ENCODE measurements at places on chromosomes 1 and 21.

- DNase-seq: no peak
These were observed 10.7 kb downstream of the C1orf146 start for GRCh38 chr1:92228401-92228800.

- no peak for DNase-seq
These were observed 25.1 kb upstream of the B3GALT2 start for GRCh38 chr1:193211539-193211938.

DNA sequence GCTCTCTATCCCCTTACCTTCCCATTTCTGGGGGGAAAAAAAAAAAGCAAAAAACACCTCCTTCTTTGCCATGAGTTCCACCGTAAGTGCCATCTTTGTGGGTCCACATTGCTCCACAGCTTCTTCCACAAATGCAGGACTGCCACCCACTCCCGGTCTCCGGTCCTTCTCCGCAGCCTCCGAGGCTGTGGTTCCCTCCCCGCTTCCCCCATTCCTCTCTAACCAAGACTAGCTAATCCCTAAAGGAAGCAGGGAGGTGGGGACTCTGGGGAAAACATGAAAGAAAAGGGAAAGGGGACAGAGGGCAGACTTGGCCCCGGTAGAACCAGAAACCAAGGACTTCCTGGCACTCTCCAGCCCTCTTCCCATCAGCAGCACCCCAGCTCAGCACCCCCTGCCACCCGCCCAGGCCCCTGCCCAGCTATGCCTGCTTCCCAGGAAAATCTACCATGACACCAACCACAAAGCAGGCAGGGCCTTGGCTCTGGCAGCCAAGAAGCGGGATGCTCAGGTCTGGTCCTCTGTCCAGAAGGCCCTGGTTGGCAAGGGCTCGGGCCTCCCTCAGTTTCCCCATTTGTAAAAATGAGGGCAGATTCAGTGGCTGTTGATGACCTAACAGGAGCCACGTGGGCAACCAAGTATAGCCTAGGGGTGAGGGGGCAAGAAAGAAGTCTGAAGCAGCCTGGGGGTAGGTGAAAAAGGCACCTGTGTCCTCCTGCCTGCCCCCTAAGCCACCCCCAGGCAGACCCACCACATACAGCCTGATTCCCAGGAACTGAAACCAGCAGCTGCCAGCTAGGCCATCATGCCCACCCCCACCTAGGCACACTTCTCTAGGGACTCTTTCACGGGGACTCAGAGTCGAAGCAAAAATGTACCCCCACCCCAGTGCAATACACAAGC is 2.5 kb downstream of the EPHA2 start:
- DNase-seq: no peak

- no peak for DNase-seq
These were observed 316.8 kb downstream of the PTBP2 start for GRCh38 chr1:97038410-97038809.

- DNase-seq: no peak
These were observed 107.2 kb upstream of the EDEM3 start for GRCh38 chr1:184861755-184862336.

- DNase-seq: no peak
These were observed 45.8 kb upstream of the DNASE2B start for GRCh38 chr1:84352298-84353106.

DNA sequence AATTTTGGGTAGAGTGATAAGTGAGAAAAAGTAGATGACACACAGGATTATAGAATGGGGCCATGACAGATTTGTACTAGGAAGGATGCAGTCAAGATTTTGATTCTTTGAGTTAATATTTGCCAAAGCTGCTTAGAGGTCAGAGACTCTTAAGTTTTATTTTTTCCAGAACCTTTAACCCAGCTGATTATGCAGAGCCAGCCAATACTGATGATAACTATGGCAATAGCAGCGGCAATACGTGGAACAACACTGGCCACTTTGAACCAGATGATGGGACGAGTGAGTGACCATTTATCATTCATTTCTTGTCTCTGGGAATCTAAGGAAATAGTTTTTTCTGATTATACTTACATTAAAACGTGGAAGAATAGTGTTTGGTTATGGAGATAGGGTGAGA is 16.1 kb downstream of the UBAP2L start:
- no peak for DNase-seq

- DNase-seq: no peak
These were observed 44.8 kb upstream of the ABCG1 start for GRCh38 chr21:42174173-42174572.

DNA sequence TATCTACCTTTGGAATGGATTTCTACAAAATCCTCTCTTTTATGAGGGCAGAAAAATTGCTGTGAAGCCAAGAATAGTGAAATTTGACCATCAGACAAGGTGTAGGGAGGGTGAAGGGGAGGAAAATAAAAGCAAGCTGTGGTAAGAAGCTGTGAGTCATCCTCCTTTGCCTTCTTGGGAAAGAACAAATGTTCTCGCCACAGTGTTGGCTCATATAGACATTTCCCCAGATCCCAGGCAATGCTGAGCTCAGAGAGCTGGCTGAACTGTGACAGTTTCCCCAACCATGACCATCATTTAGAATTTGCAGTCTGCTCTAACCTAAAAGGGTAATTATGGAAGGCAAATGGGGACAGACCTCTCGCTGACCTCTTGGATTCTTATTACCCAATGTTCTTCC is 235.4 kb downstream of the PBX1 start:
- DNase-seq: no peak

GRCh38 chr1:43573066-43573800 is 42.5 kb downstream of the PTPRF start:
- DNase-seq: peak; percentile 56

- DNase-seq: no peak
These were observed 179.4 kb downstream of the LYPLAL1 start for GRCh38 chr1:219352961-219353651.

GRCh38 chr1:184419350-184420161 is 32.7 kb downstream of the C1orf21 start:
- DNase-seq: no peak

GRCh38 chr21:31308584-31308983 is 35.5 kb downstream of the TIAM1 start:
- no peak for DNase-seq

DNA sequence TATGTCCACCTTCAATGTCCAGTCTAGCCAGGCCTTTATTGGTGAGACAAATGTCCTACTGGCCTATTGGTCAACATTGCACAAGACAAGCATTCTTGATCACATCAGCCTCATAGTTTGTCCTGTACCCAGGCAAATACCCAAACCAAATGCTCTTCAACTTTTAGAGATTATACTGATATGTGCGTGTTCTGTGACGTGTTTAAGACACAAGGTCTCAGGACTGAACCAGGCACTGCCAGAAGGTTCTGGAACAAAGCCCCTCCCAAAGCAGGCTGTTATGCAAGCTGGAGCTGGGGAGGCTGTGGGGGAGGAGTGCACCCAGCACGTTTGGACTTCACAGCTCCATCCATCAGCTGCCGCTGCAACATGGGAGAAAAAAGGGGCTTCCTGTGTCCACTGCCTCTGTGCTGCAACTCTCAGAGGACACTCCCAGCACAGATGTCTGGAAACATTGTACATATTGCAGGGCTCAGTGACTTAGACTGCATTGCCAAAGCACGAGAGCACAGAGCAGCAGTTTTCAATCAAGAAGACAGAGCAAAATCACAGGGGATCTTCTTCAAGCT is 45.9 kb downstream of the NID1 start:
- no peak for DNase-seq

DNA sequence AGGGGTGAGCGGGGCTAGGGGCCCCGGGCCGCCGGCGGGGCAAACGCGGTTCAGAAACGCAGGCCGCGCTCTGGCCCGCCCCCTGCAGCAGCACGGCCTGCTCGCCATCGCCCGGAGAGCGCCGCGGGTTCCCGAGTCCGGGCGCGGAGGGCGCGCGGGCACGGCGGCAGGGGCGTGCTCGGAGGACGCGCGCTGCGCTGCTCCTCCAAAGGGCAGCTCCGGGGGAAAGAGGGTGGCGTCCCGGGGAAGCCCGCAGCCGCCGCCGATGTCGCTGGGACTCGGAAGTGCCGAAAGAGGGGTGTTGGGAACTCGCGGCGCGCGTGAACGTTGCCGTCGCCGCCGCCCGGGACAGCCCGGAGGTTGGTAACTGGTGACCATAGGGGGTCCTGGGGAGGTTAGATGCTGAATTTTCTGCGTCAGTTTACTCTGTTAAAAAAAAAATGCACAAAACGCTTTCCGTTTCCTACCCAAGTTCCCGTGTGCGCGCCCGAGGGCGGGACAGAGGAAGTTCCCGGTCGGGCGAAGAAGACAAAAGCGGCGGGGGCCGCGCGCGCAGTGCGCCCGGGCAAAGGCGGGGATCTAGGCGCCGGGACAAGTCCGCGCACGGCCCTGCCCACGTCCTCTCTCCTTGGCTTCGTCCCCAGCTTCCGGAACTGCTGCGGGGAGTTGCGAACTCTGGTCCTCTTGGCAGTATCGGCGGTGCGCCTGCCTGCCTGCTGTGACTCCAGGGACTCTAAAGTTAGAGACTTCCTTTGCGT is at the start of gene HHAT:
TSS of gene HHAT (plus strand) at position 157 of the 758 bp plus-strand sequence. CDS start 20,074 bp downstream, outside the sequence.
- DNase-seq: peak; percentile 57

GRCh38 chr1:103949779-103950178 is 200.1 kb downstream of the AMY1C start:
- no peak for DNase-seq

DNA sequence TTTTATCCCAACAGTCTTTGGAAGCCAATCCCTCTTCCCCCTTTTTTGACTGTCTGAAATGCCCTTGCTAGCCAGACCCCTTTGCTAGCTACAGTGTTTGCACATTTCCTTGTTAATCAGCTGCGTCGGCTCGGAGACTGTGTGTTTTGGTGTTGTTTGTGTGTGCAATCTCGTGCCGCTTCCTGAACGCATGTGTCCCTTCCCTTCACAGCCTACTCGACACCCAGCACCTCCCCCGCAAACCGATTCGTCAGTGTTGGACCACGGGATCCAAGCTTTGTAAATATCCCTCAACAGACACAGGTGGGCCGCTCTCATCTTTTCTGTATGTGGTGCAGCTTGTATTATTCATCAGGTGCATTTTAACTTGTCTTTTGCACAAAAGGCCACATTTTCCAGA is 298.7 kb downstream of the TM2D1 start:
- DNase-seq: no peak

DNA sequence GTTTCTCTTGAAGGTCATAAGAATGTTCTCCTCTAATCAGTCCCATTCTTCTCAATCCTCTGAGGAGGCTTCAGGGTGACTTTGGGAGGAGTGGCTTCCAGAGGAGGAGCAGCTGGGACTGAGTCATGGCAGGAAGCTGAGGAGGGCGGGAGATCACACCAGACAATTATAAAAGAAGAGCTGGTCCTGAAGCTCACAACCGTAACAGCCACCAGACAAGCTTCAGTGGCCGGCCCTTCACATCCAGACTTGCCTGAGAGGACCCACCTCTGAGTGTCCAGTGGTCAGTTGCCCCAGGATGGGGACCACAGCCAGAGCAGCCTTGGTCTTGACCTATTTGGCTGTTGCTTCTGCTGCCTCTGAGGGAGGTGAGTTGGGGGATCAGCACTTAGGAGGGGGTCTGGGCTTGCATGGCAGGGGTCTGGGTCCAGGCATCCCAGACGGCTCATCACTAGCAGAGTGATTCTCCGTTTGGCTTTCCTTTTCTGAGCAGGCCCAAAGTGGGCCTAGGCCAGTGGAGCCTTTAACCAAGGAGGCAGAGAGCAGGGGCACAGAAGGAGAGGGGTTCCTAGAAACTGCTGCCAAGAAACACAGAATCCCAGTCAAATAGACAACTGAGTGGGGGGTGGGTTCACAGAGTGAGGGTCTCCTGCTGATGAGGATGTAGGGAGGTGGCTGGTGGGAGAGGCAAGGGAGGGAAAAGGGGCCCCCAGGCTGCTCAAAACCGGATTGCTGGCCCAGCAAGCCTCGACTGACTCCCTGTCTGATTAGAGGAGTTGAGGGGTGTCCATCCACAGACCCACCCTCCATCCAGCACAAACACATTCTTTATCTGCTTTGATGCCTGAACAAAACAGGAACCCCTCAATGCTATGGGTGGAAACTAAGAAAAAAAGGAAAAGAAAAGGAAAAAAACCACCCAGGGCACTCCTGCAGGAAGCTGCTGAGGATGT is at the start of gene ECM1:
TSS of gene ECM1 (plus strand) at position 198 of the 953 bp plus-strand sequence. CDS start at position 299, 101 bp downstream.
- no peak for DNase-seq

GRCh38 chr1:230386637-230387262 is 39.4 kb downstream of the PGBD5 start:
- no peak for DNase-seq

- no peak for DNase-seq
These were observed 2.8 kb upstream of the SPSB1 start for GRCh38 chr1:9289711-9290485.

DNA sequence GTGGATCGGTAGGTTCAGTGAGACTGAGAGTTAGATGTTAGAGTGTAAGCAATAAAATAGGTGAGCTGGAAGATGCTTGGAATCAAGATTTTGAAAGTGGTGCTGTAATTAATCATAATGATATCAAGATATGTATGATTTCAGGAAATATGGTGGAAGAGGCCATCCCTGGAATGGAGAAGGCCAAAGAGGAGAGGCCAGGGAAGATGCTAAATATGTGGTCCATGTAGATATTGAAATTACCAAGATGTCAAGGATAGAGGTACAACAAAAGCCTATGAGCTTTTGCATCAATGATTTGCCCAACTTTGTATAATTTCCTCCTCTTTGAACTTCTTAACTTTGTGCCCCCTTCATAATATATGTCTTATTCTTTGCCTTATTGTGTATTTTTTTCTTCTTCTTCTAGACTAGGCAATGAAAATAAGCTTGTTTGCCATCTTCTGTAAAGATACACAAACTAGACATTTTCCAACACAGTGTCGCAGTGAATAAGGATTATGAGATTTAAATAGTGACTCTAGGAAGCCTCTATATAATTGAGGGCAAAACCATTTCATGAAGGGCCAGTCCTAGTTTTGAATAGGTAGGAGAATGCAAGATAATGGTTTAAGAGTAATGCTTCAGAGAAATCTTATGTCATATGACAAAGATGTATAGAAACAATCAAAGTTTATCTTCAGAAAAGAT is 8.9 kb downstream of the PTGS2 start:
- DNase-seq: no peak

DNA sequence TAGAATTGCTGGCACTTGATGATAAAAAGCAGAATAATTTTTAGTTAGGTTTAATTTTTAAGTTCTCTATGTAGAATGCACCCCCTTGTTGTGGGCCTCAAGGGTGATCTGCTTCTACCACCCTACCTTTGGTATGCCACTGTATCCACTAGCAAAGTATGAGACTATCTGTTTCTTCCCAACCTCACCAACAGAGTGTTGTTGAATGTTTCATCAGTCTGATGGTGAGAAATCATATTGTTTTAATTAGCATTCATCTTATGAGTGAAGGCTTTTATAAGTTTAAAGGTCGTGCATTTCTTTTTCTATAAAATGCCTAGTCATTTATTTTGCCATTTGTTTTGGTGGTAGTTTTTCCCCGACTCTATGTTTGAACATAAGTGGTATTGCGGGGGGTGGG is 141.0 kb downstream of the MAGI3 start:
- DNase-seq: no peak

- DNase-seq: peak; percentile 10
These were observed 10.0 kb upstream of the C1orf115 start for GRCh38 chr1:220680085-220680687.

- no peak for DNase-seq
These were observed 61.1 kb upstream of the FBXO28 start for GRCh38 chr1:224052772-224053171.

DNA sequence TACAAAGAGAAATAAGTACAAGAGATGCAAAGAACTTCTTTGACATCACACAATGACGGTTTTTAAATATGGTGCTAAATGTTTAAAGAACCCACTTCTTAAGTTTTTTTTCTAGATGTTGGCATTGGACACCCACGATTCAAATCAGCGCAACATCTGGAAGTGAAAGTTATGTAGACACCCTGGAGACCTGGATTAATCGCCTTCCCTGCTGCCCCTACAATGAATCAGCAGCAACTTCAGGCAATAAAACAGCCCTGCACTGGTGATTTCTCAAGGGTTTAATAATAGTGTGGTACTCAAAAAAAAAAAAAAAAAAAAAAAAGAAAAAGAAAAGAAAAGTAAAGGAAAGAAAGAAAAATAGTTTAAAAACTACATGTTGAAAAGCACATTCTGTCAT is 248.3 kb downstream of the NUF2 start:
- DNase-seq: no peak

Measured in hippocampal formation (tissue), 2 donors.